ENCODE measurements at places on chromosomes 3 and 15. TPM values are rescaled to one million over a fixed set of nuclear protein-coding genes. Genes with fewer than 3 reads are reported as not detected.

DNA sequence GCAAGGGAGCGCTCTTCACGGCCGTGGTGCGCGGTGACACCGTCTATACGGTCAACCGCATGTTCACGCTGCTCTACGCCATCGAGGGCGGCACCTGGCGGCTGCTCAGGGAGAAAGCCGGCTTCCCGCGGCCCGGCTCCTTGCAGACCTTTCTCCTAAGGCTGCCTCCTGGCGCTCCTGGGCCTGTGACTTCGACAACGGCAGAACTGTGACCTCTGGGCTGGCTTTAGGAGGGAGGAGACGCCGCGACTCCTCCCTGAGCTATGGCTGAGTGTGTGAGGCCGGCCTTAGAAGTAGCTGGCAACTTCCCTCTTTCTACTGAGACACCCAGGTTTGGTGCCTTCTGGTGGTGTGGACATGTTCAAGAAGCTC is 1.4 kb downstream of the KBTBD13 start:
- DNase-seq: no peak

GRCh38 chr3:182717216-182717615 is 76.1 kb upstream of the ATP11B start:
- no peak for DNase-seq

DNA sequence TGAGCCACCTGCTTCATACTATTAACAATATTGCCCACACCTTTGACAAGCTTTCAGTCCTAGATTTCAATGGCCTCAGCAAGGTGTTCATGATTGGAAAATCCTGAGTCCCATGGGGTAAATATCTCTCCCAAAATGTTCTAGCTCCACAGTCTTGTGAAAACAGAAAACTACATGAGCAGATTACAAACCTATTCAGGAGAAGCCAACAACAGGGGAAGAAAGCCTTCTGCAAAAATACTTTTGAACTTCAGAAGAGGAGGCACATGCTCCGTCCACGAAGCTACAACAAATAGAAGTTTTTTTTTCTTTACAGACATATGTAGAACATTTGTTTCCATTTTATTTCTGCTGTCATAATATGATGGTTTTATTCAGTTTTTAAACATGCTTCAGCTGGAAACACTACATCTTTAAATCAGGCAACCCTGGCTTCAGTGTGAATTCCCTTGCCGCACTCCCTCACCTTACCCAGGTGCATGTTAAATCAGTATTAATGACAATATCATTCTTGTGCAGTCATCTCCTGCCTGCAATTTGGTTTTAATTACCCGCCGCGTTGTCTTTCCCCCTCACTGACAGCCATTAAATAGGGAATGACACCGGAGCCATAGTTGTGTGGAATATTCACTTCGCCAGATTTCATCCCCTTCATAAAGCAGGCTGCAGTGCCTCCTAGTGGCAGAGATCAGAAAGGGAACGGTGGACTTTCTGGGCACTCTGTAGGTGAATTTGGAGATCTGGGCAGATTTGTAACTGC is 725.5 kb upstream of the ARRDC4 start:
- DNase-seq: no peak

GRCh38 chr3:64491843-64492242 is 196.0 kb downstream of the ADAMTS9 start:
- no peak for DNase-seq

DNA sequence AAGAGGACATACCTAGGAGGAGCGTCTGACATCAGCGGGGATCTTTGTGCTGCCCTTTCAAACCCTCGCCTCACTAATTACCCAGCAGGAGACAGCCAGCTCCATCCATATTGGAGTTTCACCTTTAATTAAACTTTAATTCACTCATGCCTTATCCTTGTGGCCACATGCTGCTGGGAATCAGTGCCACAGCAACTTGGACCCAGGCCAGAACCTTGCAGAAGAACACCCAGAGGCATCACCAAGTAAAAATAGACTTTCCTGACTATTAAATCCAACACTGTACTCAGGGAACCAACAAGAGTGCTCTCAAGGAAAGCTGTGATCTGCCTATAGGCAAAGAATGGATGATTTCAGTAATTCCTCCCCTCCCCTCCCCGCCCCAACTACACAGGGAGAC is 23.9 kb downstream of the EIF1B start:
- DNase-seq: no peak

- no peak for DNase-seq
These were observed 1.6 kb upstream of the TTLL3 start for GRCh38 chr3:9808345-9809037.

FRG2C gene
- not detected for polyA plus RNA-seq

GRCh38 chr3:141769221-141769894 is 6.2 kb downstream of the GRK7 start:
- DNase-seq: no peak

RHOA gene
- polyA plus RNA-seq: 615 TPM

DNA sequence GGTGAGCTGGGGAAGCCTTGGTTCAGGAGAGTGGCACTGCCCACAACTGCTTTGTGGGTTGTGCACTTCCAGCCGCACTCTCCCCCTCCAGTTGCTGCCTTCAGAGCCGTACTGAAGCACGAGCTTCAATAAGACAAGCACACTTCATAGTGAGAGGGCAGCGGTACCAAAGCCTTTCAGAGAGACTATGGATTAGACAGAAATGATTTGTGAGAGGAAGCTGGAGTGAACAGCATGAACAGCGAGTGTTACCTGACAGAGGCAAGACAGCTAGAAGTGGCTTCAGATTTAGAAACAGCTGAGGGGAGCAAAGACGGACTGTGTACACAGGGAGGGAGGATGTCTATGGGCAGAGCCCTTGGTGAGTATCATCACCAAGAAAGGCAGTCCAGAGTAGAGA is 31.1 kb downstream of the HCLS1 start:
- DNase-seq: no peak

RARRES1 gene
- polyA plus RNA-seq: 4.5 TPM

GRCh38 chr15:37931868-37932267 is 2.6 kb upstream of the TMCO5A start:
- DNase-seq: no peak

DNA sequence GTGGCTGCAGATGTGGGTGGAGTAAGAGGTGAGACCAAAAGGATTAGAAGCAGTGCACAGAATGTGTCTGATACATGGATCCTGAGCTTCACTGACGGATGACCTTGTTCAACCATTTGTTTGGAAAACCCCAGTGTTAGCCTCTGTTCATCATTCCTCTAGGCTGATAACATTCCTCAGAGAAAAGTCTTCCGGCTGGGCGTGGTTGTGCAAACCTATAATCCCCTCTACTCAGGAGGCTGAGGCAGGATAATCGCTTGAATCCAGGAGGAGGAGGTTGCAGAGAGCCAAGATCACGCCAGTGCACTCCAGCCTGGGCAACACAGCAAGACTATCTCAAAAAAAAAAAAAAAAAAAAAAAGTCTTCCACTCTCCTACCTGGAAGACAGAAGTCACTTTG is 23.1 kb upstream of the CHD2 start:
- no peak for DNase-seq

DNA sequence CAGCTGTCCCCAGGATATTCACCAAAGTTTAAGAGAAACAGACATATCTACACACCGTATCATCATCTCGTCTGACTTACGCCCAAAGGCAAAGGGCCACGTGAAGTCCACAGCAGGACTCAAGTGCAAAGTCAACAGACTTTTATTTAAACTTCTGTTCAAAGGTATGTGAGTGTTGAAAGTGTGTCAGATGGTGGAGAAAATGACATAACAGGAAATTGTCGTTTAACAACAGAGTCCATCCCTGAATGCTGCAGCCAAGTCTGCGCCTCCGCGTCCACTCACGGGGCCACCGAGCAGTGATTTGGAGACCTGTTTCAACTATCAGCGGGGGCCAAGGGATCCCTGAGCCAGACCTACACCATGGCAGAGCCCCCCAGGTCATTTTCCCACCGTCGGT is 165.6 kb downstream of the XXYLT1 start:
- DNase-seq: no peak

SLC2A2 gene
- not detected for polyA plus RNA-seq

DNA sequence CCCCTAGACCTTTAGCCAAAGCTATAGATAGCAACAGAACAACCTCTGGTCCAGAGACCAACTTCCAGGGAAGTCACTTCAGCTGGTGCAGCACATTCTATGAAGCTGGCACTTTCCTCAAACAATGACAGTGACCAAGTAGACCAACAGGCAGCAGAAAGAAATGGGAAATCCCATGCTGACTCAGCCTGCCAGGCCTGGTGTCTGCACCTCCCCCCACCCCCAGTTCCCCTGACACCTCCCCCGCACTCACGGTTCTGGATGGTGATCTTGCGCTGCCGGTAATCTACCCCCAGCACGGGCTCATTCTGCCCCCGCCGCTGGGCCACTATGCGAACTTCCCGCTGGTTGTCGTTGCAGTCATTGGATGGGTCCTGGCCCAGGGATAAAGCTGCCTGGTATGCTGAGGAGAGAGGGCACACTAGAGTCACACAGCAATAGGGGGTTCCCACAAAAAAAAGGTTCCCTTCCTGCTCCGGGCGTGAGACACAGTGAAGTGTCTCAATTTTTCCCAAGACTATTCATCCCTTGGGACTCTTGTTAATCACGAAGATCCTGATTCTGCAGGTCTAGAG is 17.0 kb downstream of the ILDR1 start:
- no peak for DNase-seq

NPAP1 gene
- not detected for polyA plus RNA-seq

Measured in BJ (cell line).